Hematopoietic multipotent progenitor cell treated with erythropoietin and hydrocortisone succinate and interleukin-3 and kit ligand, for 8 days (in vitro differentiated cells): ENCODE measurements at places on chromosomes 3 and 15.

DNA sequence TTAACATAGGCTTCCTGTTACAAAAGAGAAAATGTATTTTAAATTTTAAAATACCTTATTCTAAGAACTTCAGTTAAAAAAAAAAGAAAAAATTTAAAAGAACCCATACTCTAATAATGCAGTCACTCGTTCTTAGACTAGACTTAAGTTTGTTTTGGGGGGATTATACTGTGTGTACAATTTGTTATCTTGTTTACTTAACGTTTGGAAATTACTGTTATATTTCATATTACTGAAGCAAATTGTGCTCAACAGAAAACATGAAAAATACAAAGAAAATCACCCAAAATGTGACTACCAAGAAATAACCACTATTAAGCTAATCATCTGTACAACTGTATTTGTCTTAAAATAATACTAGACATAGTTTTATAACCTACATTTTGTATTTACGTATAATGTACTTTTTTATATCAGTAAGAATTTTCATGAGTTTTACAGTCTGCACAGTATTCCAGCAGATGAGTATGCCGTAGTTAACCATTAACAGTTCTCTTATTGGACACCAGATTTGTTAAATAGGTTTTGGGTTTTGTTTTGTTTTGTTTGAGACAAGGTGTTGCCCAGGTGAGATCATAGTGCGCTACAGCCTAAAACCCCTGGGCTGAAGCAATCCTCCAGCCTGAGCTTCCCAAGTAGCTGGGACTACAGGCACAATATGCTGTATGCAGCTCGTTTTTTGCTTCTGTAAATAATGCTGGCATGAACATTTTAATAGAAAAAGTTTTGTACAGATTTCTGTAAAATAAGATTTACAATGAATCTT, 88.8 kb upstream of the CHD2 start:
- no peak for DNase-seq

GRCh38 chr3:100003609-100004503, 110.4 kb downstream of the FILIP1L start:
- DNase-seq = no peak

DNA sequence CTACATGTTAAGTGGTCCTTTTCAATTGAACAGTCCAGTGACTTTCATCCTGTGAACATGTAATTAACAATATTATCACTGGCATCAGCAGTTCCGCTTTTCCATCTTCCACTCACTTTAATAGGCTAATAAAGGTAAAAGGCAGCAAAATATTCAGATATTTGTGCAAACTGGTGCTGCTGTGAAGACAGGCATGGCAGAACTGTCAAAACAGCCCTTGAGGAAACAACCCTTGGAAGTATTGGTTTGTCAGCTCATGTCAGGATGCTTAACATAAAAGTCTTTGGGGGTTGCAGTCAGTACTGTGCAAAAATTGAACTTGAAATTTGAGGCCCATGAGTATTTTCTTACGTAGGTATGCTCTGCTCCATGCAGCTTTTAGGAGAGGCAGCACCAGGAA, 72.0 kb upstream of the CMTM7 start:
- DNase-seq = no peak

GRCh38 chr3:13644341-13645117, 95.6 kb downstream of the FBLN2 start:
- no peak for DNase-seq

- DNase-seq = no peak
These were observed 2.9 kb upstream of the EPHA3 start for GRCh38 chr3:89104499-89104898.

- DNase-seq = no peak
These were observed 191.5 kb upstream of the DPH6 start for GRCh38 chr15:35737441-35737840.
